ENCODE measurements at places on chromosomes 1 and 21. TPM values are rescaled to one million over a fixed set of nuclear protein-coding genes. Genes with fewer than 3 reads are reported as not detected.

DNA sequence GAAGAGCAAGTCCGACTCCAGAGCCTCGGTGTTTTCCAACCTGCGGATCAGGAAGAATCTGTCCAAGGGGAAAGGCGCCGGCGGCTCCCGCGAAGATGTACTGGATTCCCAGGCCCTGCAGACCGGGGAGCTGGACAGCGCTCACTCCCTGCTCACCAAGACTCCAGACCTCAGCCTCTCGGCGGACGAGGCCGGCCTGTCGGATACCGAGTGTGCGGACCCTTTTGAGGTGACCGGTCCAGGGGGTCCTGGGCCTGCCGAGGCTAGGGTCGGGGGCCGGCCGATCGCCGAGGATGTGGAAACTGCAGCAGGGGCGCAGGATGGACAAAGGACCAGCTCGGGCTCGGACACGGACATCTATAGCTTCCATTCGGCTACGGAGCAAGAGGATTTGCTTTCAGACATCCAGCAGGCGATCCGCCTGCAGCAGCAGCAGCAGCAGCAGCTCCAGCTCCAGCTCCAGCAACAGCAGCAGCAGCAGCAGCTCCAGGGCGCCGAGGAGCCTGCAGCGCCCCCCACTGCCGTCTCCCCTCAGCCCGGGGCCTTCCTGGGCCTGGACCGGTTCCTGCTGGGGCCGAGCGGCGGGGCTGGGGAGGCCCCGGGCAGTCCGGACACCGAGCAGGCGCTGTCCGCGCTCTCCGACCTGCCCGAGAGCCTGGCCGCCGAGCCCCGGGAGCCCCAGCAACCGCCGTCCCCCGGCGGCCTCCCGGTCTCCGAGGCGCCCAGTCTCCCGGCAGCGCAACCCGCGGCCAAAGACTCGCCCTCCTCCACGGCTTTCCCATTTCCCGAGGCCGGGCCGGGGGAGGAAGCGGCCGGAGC, 827 bp downstream of the FMN2 start:
- peak; percentile 59 for DNase-seq

- DNase-seq = peak; percentile 21
Measured at GRCh38 chr1:12031039-12031980, 12.0 kb downstream of the MIIP start.

DNA sequence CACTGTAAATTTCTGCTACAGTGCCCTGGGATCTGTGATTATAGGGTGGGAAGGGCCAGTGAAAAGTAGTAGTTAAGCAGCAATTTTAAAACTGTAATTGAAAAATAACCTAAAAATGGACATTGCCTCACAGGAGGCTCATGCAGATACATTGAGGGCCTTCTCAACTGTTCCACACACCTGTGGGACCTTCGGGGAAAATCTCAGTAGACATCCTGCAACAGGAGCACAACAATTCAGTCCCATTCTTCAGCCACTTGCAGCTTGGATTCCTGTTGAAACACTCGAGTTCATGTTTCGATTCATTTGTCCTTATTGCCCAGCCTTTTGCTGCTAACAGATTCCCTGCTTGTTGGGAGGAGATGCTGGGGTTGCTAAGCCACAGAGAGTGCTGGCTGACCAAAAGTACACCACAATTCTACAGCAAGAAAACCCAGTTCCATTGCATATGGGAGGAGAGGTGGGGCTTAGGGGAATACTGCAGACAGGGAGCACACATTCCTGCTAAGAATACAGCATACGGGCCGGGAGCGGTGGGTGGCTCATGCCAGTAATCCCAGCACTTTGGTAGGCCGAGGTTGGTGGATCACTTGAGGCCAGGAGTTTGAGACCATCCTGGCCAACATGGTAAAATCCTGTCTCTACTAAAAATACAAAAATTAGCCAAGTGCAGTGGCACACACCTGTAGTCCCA, 4.5 kb downstream of the TMCC2 start:
- DNase-seq = no peak

CELA3A gene
- not detected for total RNA-seq

DNA sequence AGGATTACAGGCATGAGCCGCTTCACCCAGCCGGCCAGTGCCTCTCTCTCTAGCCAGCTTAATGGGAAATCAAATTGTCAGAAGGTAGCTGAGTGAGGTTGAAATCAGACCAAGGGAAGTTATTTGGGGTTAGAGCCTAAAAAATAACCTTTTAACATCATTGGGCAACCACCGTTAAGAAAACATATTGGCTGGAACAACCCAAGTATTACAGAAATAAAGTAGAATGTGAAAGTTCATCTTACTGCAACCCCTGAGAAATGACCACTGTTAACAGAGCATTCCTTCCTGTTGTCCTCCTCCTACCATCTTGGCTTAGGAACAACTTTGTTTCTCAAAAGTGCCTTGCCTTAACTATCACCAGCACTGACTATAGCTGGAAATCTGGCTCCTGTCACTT, 3.2 kb upstream of the RNF186 start:
- DNase-seq = no peak

- DNase-seq = peak; percentile 39
Measured at GRCh38 chr1:116852910-116853309, 56.8 kb upstream of the PTGFRN start.

GRCh38 chr1:89356658-89357400, 7.0 kb upstream of the GBP6 start:
- peak; percentile 19 for DNase-seq

DNA sequence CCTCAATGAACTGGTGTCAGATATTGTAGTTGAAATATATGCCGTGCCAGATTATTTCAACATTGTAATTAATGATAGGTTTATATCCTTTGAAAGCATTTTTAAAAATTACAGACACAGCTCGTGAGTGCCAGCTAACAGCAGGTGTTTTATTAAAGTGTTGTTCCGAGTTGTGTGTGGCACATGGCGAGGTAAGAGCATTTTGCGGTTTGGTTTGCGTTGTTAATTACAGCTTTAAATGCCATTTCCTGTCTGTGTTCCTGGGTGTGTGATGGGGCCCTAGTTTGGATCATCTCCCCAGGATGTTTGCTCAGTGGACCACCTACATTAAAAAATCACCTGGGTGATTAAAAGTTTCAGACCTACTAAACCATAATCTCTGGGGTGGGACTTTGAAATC, 97.4 kb downstream of the PRDM2 start:
- no peak for DNase-seq

DNA sequence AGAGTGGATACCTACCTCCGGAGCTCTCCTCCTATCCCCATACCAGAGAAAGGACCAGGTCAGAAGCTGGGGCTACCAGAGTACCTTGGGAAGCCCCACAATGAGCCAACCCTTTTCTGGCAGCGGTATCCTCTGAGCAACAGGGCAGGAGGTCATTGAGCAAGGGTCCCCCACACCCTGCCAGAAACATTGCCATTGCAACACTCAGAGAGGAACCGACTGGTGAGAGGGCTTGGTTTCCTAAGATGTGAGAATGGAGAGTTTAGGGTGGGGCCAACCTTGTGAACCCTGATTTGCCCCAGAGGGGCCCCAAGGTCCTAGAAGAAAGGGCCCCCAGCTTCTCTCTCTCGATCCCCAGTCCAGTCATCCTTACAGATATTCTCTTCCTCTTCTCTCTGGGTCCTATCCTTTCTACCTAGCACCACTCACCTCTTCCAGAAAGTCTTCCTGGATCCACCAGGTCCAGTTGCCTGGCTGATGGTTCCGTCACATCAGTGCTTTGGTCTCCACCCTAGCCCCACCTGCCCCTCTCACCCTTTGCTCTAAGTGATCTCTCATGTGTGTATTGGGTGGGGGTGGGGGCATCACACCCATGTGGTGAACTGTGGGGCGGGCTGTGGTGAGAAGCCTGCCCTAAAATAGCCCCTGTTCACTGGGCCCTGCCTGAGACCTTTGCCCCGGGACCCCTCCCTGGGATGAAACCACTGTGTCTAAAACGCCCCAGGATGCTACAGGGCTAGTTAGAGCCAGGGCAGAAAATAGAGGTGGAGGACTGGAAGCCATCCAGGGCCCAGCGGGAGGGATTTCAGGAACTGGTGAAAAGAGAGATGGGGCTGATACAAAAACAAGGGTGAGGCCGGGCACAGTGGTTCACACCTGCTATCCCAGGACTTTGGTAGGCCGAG, 8.7 kb downstream of the FGR start:
- DNase-seq = no peak

DNA sequence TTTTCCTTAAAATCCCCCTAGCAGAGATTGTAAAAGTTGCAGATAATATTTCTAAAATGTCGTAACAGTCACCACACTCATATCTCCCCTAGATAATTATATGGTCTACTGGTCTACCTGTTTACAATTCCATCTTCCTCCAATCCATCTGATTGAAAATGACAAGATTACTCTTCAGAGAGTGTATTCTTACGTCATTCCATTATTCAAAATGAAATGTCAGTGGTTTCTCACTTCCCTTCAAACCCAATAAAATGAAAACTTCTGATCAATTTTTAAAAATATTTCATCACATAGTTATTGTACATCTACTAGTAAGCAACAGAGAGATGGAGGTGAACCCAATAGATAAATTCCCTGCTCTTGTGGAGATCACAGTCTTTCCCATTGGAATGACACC, 202.2 kb upstream of the C8B start:
- DNase-seq = no peak

GRCh38 chr1:66156144-66156543, 363.4 kb downstream of the PDE4B start:
- no peak for DNase-seq

GRCh38 chr1:59098655-59099054, 198.2 kb upstream of the FGGY start:
- no peak for DNase-seq

GRCh38 chr1:178506669-178507068, 6.2 kb upstream of the TEX35 start:
- DNase-seq = no peak

- DNase-seq = no peak
Measured at GRCh38 chr1:63321066-63321784, 1.1 kb upstream of the FOXD3 start.

DNA sequence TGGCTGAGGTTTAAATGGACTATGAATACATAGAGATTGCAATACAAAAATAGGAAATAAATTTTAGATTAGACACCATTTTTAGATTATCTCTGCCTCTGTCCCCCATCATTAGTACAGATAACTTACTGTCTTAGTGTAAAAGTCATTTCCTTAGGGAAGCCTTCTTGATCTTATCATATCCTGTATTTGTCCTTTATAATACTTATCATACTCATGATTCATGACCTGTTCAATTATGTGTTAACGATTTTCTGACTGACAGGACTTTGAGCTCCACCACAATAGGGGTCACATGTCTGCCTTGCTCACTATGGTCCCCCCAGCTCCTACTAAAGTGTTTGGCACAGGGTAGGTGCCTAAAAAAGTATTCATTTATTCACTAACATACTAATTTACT, 14.6 kb downstream of the TEX38 start:
- DNase-seq = no peak

HPCAL4 gene
- total RNA-seq = not detected

SLAMF6 gene
- total RNA-seq = not detected

DNA sequence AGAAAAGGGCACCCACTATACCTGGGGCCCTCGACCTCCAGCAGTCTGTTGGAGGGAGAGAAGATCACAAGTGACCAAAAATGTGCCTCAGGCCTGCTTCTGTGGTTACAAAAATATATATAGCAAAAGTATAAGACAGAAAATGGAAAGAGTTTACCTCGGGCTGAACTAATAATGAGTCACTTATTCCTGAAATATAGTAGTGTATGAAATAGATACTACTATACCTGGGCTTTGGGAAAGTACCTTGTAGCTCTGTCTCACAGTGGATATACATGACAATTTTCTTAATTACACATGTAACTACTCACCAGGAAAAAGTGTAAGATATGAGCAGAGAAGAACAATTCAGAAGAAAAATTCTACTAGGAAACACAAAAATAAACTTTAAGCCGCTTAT, 7.3 kb upstream of the APCS start:
- DNase-seq = no peak

SZRD1 gene
- total RNA-seq = 175 TPM

CLCA2 gene
- 0.26 TPM for total RNA-seq

- no peak for DNase-seq
Measured at GRCh38 chr1:69835955-69836354, 268.2 kb downstream of the LRRC7 start.

DNA sequence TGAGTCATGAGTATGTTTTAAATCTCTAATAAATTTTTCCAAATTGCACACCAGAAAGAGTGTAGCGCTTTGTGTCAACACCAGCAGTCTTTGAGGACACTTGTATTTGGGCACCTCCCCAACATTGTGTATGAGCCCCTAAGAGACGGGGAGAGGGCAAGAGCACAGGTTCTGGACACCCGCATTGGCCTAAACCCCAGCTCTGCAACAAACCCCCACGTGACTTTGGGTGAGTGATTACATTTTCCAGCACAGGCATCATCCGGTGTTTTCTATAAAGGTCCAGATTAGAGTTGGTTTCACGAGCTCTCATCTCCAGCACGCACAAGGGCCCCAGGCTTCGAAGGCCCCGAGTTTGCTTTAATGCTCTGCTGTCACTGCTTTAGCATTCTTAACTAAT, 66.3 kb upstream of the SLC45A1 start:
- no peak for DNase-seq

C1QC gene
- total RNA-seq = not detected

DNA sequence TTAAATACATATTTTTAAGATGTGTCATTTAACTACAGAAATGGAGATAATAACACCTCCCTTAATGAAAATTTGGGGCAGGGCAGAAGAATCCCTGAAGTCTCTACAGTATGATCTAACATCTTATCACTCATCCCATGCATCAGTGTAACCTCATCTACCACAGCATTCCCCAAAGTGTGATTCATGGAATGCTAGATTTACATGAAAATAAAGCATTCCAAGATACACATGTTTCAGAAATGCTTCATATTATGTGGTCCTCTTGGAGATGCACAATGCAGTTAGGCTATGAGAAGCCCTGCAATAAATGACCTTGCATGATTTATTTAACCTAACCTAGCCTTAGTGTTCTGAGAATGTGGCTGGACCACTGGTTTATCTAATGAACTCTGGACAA, 166.9 kb upstream of the SYT6 start:
- DNase-seq = peak; percentile 86

GRCh38 chr1:186059311-186059710, 315.7 kb downstream of the TPR start:
- no peak for DNase-seq

FABP3 gene
- not detected for total RNA-seq

DNA sequence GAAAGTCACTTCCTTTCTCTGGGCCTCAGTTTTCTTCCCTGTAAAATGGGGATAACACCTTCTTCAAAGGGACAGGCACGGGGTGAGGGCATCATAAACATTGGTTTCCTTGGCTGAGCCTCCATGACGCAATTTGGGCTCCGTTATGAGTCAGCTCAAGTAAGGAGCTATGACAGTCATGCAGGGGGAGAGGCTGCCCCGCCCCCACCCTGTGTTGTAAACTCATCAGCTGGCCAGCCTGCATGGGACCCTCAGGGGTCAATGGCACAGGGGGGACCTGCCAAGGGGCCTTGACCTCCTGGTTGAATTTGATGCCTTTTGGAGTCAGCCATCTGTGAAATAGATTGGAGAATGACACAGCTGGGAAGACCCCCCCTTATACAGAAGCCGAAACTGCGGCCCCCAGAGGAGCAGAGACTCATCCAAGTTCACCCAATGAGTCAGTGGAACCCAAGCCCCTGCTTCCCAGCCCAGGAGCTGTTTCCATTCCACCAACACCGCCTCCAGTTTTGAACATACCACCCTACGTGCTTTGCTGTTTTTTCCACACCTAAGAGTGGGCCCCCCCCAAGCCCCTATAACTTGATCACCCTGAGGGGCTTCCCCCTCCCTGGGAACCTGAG, 36.8 kb upstream of the RUNX3 start:
- DNase-seq = peak; percentile 82

EPHA10 gene
- total RNA-seq = not detected

BARHL2 gene
- total RNA-seq = not detected

CIART gene
- total RNA-seq = 5.7 TPM

- DNase-seq = no peak
Measured at GRCh38 chr21:29297483-29298347, 1.0 kb upstream of the BACH1 start.

SDF4 gene
- 119 TPM for total RNA-seq
